Activated CD4-positive, alpha-beta T cell treated with anti-CD3 and anti-CD28 coated beads, Interleukin-2, amount 50 U/mL, for 1 hour (primary cell): ENCODE measurements at places on chromosomes 1 and 21.

DNA sequence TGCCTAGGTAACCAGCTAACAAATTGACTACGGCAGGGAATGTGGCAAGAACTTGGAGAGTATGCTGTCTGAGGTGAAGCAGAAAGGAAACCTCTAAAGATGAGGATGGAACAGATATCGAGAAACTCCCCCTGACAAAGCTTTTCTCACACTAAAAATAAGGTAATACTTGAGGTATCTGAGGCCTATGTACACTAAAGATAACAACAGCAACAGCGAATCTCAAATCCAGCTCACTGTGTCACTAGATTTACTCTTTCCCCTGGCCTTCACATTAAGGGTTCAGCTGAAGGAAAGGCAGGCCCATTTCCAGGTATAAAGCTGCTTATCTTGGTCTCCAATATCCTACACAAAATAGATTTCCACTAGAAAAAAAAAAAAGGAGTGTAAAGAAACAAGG lies 518.0 kb downstream of the KCNT2 start:
- no peak for DNase-seq

GRCh38 chr21:17803536-17803935 lies 15.6 kb downstream of the C21orf91 start:
- DNase-seq = no peak

DNA sequence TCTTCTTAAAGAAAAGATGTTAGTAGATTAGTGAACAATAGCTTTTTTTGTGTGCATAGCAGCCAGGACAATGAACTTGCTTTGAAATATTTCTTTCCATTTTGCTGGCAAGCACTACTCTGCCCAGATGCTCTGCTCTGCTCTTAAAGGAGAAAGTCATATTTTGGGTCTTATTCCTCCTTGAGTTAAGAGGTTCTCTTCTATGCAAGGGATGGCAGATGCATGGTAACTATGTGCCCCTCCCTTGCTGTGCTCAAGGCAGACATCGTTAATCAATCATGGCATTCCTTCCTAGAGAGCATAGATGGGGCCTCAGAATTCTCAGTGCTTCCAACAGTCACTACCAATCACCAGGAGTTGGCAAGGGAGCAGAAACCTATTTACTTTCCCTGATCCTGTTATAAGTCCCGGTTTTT lies 27.6 kb downstream of the NIPAL3 start:
- DNase-seq = no peak

DNA sequence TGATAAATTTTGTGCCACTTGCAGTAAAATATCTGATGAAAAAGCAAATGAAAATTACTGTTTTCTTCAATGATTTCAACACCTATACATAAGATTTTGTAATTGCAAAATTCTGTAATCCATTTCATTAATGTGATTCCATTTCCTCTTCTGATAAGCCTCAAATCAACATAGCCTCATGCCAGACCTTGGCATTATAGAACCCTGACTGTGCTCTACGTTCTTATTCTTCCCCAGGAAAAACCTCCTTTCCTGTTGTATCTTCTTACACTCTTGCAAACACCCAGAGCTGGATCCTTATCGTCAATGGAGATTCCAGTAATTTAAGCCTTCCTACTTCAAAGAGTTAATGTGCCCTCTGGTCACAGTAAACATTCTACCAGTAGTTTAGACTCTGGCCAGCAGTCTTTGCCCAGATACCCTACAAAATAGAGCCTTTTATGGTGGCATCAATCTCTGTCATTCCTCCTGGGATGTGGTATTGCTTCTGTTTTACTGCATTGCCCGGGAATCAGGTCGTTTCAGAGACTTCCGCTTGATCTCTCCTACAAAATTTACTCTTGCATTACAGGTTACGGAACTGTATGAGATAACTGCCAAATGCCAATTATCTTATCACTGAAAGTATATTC lies 48.5 kb upstream of the CHRM3 start:
- DNase-seq = no peak

DNA sequence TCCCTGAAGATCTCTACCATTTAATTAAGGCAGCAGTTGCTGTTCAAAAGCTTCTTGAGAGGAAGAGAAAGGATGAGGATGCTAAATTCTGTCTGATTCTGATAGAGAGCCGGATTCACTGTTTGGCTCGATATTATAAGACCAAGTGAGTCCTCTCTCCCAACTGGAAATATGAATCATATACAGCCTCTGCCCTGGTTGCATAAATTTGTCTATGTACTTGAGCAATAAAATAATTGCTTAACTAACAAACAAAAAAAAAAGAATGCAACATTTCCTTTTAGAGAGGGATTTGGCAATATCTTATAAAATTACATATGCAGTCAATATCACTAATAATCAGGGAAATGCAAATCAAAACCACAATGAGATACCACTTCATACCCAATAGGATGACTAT lies 26.8 kb downstream of the ALDH9A1 start:
- DNase-seq = no peak

DNA sequence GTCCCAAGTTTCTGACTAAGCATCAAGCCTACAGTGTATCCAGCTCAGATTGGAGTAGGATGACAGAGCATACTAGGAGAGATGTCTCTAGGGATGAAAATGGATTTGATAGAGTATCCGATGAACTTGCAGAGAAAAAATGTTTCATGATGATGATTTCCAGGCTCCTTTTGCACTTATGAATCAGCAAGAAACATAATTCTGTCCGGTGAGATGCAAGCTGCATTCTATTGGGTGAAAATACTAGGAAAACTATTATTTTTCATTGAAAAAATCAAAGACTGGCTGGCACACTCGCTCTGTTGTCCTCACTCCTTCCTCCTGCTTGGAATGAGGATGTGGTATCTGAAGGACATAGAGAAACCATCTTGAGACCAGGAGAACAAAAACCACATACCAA lies 35.4 kb upstream of the RAB3GAP2 start:
- no peak for DNase-seq

DNA sequence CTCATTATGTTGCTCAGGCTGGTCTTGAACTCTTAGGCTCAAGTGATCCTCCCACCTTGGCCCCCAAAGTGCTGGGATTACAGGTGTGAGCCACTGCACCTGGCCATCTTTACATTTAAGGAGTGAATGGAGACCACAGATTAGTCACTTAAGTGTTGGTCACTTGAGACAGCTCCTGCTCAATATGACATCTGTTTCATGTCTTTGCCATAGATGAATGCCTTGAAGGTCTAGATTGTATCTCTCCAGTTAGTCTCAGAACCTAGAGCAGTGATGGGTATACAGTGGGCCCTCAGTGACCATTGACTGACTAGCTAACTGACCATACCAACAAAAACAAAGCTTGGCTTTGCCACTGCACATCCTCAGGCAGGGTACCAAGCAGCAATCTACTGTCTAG lies 15.3 kb downstream of the BCL9 start:
- no peak for DNase-seq

DNA sequence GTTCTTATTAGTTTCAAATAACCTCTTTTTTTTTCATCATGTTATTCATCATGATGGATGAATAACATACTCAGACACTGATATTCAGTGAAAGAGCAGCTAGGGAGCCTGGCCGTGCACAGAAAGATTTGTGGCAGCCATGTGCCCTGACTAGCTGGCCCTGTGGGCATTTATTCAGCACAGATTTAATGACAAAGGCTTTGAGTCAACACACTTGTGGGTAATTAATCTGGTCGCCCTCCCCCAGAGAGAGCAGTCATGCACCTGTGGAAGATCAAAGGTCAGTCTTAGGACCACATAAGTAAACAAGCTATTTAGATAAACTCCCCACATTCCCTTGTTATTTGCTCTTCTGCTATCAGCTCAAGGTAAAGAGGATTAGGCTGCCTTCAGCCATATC lies 153.2 kb upstream of the HMCN1 start:
- DNase-seq = no peak

- DNase-seq = no peak
Observed at GRCh38 chr1:22490309-22490708, 38.7 kb downstream of the ZBTB40 start.
